Suppressor macrophage treated with lipopolysaccharide for 4 hours (primary cell): ENCODE measurements at places on chromosomes 7 and 10.
A peak's percentile ranks its signal among the peaks of the same experiment; 100 is the strongest.

DNA sequence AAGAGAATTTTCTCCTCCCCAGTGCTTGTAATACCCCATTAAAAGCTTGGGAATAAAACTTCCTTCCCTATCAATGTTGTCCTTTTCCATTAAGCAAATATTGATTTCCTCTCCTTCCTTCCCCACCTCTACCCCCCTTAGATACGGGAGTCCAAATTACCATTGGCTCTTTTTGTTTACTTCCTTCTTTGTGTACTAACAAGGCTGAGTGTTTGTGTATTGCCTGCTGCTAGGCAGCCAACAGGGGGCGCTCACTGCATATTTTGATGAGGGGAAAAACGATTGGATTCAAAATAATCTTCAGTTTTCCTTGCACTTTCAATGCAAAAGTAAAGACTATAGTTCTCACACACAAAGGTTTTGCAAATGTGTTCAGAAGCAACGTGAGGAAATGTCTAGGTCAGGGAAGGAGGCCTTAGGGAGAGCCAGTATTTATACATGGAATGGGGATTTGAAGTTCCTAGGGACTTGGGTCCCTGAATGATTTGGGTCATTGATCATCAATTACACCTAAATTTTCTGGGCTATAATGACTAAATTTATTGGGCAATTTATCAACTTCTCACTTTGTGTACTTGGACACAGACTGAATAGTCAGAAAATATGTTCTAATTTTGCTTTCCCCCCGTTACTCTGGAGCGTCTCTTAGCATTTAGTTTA, 23.6 kb upstream of the VPS41 start:
- peak; percentile 75 for DNase-seq

DNA sequence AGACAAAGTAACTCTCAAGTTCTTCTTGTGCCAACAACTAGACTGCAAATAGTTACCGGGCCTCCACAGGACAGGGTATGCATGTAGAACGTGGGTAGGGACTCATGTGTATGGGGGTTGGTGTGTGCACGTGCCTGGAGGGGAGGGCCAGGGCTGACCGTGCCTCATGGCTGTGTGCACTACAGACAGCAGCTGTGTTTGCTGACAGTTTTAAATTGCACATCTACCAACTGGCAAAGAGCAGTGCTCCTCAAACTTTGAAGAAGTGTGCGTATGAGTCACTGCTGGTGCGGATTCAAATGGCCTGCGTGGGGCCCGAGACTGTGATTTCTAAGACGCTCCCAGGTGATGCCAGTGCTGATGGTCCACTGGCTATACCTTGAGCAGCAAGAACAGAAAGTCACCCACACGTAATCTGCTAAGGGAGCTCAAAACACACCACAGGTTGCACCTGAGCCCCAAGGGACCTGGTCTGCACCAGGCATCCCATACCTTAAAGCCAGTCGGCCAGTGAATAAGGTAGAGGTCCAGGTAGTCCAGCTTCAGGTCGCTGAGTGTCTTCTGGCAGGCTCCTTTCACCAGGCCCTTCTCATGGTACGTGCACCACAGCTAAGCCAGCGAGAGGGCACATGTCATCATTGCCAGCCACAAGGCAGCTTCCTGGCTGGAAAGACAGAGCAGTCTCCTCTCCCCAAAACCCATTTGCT, 8.5 kb downstream of the AKR1B1 start:
- DNase-seq, result no peak

GRCh38 chr7:124276005-124276622, 243.2 kb upstream of the TMEM229A start:
- peak; percentile 2 for DNase-seq

DNA sequence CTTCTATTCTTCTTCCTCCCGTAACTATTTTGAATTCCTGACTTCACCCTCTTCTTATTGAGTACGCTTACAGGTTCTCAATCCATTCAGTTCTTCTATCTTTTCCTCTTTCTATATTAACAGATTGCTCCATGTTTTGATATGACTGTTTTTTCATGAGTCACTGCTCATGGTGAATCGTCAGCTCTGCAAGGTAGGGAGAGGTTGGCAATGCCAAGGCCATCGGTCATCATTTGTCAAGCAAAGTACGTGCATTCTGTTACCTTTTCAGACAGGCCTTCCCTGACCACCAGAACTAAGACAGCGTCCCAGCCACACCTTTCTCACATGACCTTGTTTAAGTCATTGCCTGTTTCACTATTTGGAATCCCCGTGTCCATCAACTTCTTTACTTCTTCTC, 1001.9 kb upstream of the SORCS1 start:
- no peak for DNase-seq

DNA sequence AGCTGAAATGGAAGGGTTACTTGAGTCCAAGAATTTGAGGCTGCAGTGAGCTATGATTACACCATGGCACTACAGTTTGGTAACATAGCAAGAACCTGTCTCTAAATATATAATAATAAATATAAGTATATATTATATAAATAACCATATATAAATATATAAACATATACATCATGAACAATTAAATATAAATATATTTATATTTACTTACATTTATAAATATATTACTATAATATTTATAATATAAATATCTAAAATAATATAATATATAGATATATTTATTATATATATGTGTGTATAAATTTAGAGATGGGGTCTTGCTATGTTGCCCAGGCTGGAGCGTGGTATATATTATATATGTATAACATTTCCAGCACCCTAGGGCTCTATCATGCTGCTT, 42.4 kb upstream of the LYZL1 start:
- DNase-seq, result no peak

GRCh38 chr7:2031451-2031845, 201.3 kb downstream of the MAD1L1 start:
- DNase-seq, result no peak

DNA sequence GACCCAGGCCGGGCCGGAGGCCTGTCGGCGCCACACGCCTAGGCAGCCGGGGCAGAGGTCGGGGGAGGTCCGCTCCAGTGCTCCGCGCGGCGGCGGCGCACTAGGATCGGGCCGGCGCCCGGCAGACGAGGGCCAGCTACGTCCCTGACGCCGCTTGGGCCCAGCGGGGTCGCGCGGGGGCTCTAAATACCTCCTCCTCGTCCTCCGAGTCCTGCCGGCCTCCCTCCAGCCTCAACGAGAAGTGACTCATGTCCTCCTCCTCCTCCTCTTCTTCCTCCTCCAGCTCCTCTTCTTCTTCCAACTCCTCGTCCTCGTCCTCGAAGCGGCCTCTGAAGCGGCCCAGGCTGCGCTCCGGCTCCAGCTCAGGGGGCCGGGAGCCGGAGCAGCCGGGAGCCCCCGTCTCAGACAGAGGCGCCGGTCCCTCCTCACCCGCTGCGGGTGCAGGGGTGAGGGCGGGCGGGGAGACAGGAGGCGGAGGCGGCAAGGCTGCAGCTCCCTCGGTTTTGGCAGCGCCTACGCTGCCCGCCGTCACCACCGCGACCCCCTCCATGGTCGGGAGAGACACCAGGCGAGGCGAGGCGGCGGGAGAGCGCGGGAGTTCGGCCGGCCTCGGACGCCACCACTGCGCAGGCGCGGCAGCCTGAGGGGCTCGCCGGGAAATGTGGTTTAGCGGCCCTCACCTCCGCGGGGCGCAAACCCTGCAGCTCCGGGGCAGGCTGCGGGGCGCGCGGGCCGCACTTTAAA, at the start of gene PCGF6:
TSS of gene PCGF6 (minus strand) at position 624 of the 744 bp plus-strand sequence. CDS start at position 550, 74 bp downstream.
- peak; percentile 85 for DNase-seq

DNA sequence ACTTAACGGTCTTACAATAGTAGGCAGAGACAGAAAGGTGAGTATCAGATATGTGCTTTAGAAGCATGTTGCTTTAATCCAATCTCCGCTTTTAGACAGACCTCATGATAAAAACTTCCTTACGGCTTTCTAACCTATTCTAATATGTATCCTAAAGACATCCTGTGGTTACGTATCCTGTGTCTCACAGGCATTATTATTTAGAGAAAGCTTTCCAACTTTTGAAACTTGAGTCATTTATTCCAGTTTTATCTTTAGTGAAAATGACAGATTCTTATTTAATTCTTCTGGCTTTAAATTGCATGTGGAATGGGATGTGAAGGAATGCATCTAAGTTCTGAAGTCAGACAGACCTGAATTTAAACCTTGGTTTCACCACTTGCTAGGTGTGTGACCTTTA, 118.9 kb downstream of the OTUD1 start:
- no peak for DNase-seq

DNA sequence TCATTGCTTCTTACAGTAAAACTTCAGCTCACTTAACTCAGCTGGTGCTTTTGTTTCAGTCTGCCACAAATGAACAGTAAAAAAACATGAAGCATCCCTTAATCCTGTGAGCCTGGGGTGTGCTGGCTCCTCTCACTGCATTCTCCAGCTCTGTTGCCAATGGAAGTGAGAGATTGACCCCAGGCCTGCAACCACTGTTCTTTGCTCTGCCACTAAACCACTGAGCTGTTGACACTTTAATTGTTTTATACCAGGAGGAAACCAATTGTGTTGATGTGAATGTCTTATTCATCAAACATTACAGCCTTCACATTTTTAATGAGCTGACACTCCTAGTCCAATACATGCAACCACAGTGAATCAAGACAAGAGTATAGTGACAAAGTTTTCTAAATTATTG, 69.4 kb upstream of the FZD1 start:
- DNase-seq, result no peak

- no peak for DNase-seq
These were observed 255.2 kb downstream of the ARL4A start for GRCh38 chr7:12942609-12943008.

DNA sequence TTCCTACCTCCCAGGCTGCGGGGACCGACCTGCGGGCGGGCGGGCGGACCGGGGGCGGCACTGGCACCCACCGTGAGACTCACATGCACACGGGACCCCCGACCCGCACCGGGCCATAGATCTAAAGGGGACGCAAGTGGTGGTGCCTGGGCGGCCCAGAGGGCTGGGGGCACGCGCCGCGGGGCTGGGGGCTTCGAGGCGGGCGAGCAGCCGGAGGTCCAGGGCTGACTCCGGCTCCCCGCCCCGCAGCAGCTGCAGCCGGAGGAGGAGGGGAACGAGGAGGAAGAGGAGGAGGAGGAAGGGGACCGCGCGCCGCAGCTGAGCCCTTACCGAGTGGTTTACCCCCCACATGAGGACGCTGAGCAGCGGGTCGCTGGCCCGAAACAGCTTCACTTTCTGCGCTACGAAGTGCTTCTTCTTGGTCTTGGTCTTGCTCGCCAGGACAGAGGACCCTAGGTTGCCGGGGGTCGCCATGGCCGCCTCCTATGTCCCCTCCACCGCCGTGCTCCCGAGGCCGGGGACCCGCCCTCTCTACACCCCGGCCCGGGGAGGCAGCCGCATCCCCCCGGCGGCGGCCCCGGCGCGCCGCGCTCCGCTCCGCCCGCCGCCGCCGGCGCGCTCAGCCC, 412 bp downstream of the PIP4K2A start:
- peak; percentile 43 for DNase-seq

- no peak for DNase-seq
These were observed 600 bp upstream of the LGI1 start for GRCh38 chr10:93757136-93757535.

DNA sequence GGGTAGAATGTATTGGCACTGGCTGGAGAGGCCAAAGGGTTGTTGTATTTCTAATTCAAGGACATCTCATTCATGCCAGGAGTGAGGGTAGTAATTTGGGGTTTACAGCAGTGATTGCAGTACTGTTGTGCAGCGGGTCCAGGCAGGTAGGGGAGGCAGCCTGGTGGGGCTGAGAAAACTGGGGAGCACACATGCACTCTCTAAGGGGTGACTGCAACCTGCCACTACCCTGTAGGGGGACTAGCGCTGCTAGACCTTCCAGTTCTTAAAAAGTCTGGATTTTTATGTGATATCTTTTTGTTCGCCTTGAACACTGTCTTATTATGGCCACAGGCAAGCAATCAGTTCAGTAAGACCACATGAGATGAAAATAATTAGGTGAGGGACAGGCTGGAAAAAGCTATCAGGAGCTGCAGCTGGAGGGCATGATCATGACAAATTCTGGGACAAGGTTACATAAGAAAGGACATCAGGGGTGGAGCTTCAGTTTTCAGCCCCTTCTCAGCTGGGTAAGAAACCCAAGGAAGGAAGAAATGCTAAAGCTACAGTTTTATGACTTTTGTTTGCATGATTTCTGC, 149.0 kb downstream of the ARHGAP21 start:
- DNase-seq, result no peak

- DNase-seq, result no peak
These were observed 383.0 kb upstream of the SHH start for GRCh38 chr7:156195276-156195675.

DNA sequence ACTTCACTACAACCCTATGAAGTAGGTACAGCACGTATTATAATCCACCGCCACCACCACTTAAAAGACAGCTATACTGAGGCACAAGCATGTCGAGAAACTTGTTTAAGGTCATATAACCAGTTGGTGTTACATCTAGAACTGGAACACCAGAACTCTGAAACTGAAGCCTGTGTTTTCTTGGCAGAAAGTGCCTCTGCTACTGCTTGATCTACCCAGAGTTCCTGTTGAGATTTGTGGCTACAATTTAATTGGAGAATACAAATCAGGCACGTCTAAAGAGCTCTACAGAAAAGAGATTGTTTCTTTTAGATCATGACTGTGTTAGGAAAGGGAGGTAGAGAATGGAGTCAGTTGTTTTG, 4.3 kb upstream of the ADD3 start:
- DNase-seq, result no peak

- peak; percentile 20 for DNase-seq
These were observed 67.2 kb downstream of the VOPP1 start for GRCh38 chr7:55504967-55505658.

- no peak for DNase-seq
These were observed 116.2 kb downstream of the SH3PXD2A start for GRCh38 chr10:103739039-103739764.

DNA sequence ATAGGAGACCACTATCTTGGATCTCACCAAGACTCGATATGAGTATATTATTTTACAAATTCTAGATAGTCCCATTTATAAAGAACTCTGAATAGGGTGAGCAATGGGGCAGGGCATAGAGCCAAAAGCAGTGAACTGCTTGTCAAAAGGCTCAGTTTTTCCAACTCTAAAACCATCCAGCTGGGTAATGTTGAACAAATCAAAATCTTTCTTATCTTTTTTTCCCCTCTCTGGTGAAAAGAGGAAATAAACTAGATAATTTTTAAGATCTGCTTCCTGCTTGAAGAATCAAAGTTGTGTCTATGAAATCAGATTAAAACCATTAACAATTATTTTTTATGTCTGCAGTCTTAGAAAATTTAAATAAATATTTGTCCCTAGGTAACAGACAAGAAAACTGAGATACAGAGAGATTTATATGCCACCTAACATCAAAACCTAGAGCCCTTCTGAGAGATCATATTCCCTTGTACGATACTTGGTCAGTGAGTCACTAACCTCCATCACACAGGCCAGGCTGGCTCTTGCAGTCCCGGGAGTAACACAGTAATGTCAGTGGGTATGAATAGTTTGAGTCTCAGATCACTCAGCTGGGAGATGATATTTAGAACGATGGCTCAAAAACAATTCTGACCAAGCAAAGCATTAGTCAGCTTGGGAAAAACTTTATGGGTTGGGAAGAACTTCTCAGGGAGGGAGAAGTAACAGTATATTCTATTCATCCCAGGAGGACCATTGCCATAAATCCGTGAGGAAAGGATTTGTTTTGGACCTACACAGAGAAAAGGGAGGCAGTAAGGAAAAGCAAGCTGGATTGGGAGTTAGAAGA, 178.8 kb downstream of the REEP3 start:
- peak; percentile 72 for DNase-seq

- DNase-seq, result no peak
These were observed 15.2 kb upstream of the EGR2 start for GRCh38 chr10:62831346-62831745.

GRCh38 chr10:114975091-114975490, 37.1 kb downstream of the TRUB1 start:
- DNase-seq, result no peak
